ENCODE measurements at places on chromosomes 5 and 9. TPM values are rescaled to one million over a fixed set of nuclear protein-coding genes. Genes with fewer than 3 reads are reported as not detected.

PGM5 gene
- 0.96 TPM for total RNA-seq

DNA sequence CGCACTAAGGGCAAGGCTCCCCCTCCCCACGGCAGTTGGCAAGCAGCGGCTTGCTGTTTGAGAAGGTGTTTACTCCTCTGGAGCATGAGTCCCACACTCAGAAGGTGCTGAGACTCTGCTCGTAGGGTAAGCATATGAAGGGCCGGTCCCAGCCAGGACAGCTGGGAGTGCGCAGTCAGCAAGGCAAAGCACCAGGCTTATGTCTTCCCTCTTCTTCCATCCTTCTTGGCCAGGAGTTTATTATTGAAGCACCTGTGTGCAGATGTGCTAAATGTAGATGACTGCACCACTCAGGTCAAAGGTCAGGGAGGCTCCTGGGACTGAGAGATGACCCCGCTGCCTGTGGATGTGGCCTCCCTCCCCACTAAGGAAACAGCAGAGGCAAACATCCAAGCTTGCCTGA is 27.0 kb upstream of the CDKN2AIPNL start:
- DNase-seq, result no peak

LHX6 gene
- total RNA-seq, result 7.9 TPM

DNA sequence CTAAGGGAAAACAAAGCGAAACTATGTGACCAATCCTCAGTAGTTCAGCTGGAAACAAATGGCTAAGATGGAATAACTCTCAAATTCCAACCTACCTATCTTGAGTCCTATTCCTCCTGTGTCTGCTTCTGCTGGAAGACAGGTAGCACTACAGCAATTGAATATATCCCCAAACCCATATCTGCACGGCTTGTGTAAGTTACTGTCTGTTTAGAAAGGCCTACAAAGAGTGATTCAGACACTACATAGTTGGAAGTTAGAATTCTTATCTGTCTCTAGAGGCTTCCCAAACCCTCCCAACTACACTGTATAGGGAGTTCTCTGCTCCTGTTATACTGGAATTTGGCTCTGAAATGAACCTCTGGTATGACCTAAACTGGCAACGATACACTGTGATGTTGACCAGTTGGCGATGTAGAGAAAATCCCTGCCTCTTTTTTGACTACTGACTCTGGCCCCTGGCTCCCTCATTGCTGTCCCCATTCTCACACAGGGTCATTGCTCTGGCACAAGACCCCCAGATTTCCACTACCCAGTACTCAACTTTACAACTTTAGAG is 22.6 kb upstream of the NADK2 start:
- DNase-seq, result no peak

GRCh38 chr9:92254381-92255337 is 38.8 kb downstream of the IARS1 start:
- DNase-seq, result no peak

DNA sequence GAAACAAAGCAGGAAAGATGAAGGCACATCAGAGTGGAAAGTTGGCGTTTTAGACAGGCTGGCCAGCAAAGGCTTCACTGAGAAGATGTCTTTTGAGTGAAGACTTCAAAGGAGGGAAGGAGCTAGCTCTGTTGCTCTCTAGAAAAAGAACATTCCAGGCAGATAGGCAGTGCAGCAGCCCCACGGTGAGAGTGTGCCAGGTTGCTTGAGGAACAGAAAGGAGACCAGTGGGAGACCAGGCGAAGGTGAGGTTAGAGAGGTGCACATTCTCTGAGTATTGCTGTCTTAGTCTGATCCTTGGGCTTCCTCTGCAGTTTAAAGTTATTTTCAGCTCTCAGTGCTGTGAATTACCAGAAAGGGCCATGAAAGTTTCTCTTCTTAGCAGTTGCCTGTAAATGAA is 83.8 kb downstream of the SLC44A1 start:
- DNase-seq, result no peak

DNA sequence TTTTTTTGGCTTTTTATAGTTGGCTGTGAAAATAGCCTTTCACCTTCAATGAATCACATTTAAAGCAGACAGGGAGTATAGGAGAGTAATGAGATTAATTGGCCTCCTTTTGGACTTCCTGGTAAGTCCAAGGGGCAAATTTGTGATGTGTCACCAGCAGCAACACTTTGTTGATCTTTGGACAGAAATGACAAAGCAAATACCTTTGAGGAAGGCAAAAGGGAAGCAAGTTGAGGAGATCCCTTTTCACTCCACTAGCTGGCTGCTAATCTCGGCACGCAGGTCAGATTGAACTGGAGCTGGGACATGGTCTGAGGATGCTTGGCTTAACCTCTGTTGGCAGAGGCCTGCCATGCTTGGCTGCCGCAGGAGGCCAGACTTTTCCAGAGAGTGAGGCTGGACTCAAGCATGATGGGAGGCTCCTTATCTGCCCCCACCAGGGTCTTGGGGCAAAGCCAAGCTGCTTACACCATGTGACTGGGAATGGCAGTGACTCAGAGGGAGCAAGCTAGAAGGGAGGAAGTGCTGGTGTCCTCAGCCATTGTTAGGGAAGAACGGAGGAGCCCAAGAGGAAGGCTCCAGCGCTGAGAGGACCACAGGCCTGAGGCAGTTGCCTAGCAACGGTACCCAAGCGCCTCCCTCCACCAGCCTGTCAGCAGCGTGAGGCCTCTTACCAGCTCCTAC is 174.5 kb upstream of the MAP1B start:
- DNase-seq, result no peak

DNA sequence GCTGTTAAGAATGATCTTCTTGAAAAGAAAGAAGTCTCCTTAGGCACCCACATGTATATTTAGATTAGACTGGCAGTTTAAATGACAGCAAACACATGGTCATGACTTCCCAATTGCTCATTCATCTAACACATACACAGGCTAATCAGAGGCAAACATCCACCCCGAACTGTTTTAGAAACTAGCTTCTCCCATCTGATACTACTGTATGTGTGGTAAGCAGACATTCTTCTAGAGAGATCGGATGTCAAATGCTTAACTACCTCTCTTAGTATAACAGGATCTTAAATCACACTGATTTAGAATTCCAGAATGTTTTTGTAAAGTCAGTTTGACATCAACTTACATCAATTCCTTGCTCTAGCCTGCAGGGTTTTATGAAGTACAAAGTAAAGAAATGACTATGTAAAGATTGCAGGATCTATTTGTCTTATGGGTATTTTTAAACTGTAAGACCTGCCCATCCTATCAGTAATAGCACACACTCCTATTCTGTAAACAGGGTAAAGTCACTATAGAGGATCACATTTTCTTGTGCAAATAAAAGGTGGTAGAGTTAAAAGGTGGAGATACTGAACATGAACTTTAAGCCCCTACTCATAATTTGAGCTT is 239.7 kb downstream of the MLLT3 start:
- no peak for DNase-seq

DNA sequence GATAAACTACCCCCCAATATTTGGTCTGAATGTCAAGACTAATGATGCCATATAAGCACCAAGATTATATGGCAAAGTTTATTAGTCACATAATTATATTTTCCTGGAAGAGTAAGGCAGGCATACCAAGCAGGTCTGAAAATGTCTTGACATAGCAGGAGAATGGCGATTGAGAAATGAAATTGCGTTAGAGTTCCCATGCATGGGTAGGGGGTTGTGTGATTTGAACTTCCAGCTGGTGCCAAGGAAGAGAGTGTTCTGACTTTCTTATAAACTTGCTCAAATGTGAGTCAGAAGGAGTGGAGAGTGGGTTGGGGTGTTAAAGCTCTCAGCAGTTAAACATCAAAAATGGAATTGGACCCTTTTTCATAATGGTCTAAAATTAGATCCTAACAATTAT is 1200.6 kb upstream of the ACO1 start:
- DNase-seq, result no peak

TSSK1B gene
- total RNA-seq, result 1.4 TPM

PCDHA1 gene
- total RNA-seq, result not detected

DNA sequence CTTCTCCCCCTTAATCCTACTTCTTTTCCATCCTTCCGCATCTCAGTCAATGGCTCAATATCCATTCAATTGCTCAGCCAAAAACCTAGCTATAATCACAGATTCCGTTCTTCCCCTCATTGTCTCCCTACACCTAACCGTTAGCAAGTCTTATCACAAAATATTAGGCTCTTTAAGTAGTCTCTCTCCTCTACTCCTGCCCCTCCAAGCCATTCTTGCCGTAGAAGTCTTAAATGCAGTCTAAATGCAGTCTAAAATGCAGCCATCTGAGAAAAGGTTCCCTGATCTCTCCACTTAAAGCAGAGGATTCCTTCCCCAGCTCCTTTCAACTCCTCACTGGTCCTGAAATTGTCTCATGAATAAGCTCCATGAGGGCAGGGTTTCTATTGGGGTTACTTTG is 57.8 kb downstream of the ELL2 start:
- DNase-seq, result no peak

- no peak for DNase-seq
These were observed 66.9 kb downstream of the USP20 start for GRCh38 chr9:129901993-129902739.

DNA sequence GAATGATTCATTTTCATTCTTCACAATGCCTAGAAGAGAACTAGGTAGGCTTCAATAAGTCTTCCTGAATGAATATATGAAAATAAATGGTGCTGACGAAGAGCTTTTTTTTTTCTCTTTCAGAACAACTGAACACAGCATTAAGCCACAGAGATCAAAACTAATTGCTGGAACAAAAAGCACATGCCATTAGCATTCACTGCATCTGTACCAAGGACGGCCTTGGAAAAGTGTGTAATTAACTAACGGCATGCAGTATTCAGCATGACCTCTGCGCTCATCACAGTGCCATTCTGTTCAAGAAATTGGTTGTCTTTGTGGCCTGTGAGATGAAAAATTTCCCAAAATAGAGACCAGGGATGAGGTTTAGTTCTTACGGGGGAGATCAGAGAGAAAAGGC is 99.3 kb downstream of the NUDT12 start:
- DNase-seq, result no peak

Measured in mammary epithelial cell (primary cell).